HFFc6 (cell line): ENCODE measurements at places on chromosomes 7 and 10. TPM values are rescaled to one million over a fixed set of nuclear protein-coding genes. Genes with fewer than 3 reads are reported as not detected.

GDF10 gene
- not detected in 3 replicates for total RNA-seq

LOXL4 gene
- 27.9 to 56.5 TPM (median 53.8 TPM) in 3 replicates for total RNA-seq

DNA sequence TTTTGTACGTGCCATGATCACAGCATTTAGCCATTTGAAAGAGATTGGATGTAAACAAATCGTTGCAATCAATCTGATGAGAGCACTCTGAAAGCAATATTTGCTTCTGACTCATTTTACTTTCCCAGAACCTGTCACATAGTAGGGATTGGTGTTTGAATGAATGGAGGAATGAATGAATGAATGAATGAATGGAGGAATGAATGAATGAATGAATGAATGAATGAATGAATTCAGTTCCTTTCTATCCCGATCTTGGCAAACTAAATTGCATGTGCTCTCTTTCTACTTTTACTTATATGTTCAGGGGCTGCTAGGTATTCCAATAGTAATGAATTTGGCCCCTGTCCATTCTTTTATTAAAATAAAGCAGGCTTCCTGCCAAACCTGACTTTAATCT lies 1091.7 kb upstream of the CELF2 start:
- no peaks in the 10 kb centered on the region for H3K4me1 ChIP-seq
- no peaks in the 10 kb centered on the region; the same call in 1 of the 2 replicates for H3K27me3 ChIP-seq
- no peak overlapping the region for H3K27ac ChIP-seq
- no peak for DNase-seq

GRCh38 chr7:154744256-154744860 lies 258.6 kb downstream of the PAXIP1 start:
- no peaks in the 10 kb centered on the region for H3K4me1 ChIP-seq
- H3K36me3 ChIP-seq, result no peaks in the 10 kb centered on the region
- no peak overlapping the region for H3K27ac ChIP-seq
- no peaks in the 10 kb centered on the region; the same call in 1 of the 2 replicates for H3K27me3 ChIP-seq

DNA sequence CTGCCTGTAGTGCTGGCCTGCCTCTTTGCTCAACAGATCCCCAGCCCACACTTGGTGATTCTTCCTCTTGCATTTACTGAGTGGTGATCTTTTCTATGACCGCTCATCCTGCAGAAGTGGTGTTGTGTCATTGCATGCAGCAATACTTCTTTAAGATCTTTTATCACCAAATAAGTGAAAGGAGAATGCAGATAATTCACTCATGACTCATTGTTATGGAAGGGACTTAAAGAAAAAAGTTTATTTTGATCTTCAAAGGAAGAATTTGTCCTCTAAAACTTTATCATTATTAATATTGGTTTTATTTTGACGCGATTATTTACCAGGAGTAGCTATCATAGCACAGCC lies 489.1 kb upstream of the CELF2 start:
- no peak for DNase-seq
- no peaks in the 10 kb centered on the region for H3K4me1 ChIP-seq
- no peak overlapping the region for H3K4me3 ChIP-seq
- H3K36me3 ChIP-seq, result no peaks in the 10 kb centered on the region
- H3K27me3 ChIP-seq, result no peaks in the 10 kb centered on the region

GRCh38 chr10:62749093-62749683 lies 55.3 kb upstream of the ADO start:
- H3K4me1 ChIP-seq, result peaks cover 23% of the 10 kb centered on the region
- no peak overlapping the region for H3K4me3 ChIP-seq
- no peaks in the 10 kb centered on the region for H3K36me3 ChIP-seq
- no peak overlapping the region for H3K27ac ChIP-seq
- no peak for DNase-seq
- peaks cover 4% of the 10 kb centered on the region for H3K27me3 ChIP-seq

DNA sequence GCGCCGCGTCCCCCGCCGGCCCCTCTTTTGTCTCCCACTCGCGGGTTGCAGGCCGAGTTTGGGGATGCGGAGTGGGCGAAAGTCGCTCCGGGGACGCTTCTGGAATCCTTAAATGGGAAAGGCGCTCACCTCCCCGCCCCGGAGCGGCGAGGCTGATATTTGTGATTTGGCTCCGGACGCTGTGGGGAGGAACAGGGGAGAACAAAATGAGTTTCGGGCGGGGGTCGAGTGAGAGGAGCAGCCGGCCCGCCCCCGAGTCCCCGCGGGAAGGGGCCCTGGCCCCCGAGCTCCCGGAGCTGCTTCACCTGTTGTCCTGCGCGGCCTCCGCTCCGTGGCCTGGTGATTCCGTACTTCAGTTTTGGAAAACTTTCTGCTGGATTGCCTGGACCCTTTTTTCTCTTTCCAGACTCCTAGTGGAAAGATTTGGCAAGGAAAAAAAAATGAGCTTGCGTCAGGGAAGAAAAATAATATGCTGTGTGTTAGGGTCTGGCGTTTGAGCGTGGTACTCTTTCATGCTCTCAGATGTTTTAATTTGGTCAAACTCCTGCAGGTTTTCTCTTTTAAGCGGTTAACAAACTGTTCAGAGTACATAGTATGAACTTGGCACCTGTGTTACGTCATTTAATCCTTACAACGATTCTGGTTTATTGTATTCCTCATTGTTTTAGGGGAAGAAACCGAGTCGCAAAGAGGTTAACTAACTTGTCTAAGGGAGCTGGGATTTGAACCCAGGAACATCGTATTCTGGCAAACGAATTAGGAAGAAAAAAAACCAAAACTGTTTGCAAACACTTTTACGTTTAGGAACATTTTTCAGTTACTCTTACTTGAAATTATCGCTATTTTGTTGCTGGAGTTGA lies 924 bp downstream of the BMPR1A start:
- H3K27ac ChIP-seq, result peak overlapping the region; percentile 80
- peak overlapping the region; percentile 93 for H3K4me3 ChIP-seq
- no peaks in the 10 kb centered on the region; the same call in 1 of the 2 replicates for H3K27me3 ChIP-seq
- H3K4me1 ChIP-seq, result peaks cover 61% of the 10 kb centered on the region
- peaks cover 8% of the 10 kb centered on the region; the same call in 1 of the 2 replicates for H3K36me3 ChIP-seq
